ENCODE measurements at places on chromosomes 2 and 18. TPM values are rescaled to one million over a fixed set of nuclear protein-coding genes. Genes with fewer than 3 reads are reported as not detected.

CFC1 gene
- not detected for total RNA-seq

TM4SF20 gene
- total RNA-seq, result not detected

PROKR1 gene
- 6.9 TPM for total RNA-seq

TRABD2A gene
- total RNA-seq, result 2.9 TPM

KATNAL2 gene
- total RNA-seq, result 10.0 TPM

RIT2 gene
- total RNA-seq, result not detected

DNA sequence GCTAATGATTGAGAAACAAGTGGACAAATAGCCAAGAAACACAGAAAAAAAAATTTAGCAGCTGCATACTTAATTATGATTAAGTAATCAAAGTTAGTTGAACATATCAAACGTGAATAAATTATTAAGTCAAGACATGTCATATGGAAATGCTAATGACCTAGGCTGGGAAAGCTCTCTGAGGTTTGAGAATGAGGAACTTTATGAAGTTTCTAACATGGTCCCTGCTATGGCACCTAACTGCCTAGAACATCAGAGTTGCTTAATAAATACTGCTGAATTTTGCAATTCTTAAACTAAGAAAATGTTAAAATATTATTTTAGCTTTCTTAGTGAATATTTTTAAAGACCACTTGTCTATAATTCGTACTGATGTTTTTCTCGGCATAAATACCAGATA is 99.8 kb downstream of the AFF3 start:
- DNase-seq, result no peak

DNA sequence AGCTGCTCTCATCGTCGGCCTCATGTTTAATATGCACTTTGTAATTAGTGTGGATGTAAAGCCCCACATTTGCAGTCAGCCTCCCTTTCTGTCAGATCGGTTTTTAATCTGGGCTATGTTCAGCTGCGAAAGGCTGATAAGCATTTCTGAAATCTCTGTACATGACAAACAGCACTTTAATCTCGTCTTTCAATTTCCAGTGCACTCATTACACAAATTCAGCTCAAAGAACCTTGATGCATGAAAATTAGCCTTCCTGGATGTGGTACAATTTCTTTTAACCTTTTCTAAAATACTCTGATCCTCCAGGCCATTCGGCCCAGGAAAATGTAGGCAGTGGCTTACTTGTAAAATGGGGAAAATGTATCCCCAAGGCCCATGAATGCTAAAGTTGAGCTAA is 265.1 kb downstream of the RND3 start:
- DNase-seq, result no peak

DNA sequence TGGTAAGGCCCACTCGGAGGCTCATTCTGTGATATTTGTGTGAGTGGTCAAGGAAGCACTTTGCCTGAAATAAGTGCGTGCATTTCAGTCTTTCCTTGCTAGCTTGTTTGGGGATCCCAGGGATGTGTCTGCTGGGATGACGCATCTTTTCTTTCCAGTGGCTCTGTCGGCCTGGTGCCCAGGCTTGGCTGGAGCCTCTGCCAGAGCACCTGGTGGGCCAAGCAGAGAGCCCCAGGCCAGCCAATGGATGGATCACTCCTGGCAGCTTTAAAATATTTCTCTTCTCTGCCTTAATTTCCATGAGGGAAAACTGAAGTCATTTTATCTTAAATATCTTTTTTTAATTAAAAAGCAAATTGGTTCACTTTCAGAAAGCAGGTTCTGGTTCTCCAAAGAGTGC is 501.8 kb upstream of the HS6ST1 start:
- no peak for DNase-seq

DNA sequence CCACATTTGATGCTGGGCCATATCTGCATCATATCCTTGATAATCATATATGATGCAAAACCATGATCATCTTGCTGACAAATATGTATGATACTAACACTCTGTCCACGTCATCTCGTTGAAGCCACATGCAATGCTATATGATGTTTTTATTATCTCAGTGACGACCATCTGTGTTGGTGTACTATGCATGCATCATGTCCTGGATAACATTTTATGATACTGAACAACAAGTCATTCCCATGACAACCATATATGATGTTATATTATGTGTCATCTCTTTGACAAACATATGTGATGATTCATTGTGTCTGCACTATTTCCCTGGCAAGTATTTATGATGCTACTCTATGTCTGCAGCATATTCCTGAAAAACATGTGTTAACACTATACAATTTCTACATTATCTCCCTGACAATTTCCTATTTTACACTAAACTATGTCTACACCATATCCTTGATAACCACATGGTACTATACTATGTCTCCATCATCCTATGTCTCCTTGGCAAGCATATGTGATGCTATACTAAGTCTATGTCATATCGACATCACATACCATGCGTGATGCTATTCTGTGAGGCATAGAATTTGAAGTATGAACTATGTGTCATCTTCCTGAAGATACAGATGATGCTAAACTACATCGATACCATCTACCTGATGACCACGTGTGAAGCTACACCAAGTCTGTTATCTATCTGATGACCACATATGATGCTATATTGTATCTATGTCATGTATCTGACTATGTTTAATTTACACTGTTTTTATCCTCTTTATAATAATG is 37.0 kb downstream of the DAW1 start:
- DNase-seq, result no peak

DNA sequence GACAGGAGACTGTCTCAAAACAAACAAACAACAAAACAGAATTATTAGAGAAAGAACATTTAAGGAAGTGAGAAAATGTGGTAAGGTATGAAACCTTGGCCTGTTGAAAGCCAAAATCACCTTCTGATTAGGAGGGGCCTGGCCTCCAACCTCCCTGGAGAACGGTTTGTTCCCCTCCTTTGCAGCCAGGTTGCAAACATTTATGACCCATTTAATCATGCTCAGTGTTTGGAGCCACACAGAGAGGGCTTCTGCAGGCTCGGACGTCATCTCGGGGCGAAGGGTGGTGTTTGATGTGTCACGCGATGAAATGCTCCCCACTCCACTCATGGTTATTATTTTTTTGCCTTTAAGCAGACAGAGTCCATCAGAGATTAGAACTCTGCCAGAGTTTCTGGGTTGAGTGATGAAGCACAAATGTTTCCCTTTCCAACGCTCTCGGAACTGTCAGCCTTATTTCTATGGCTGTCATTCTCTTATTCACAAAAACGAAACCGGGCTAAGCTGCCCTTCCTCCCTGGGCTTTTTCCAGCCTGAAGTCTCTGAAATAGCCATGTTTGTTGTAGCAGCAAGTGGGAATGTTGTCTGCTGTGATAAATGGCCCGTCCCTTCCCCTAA is 33.6 kb upstream of the ROCK2 start:
- DNase-seq, result no peak

DNA sequence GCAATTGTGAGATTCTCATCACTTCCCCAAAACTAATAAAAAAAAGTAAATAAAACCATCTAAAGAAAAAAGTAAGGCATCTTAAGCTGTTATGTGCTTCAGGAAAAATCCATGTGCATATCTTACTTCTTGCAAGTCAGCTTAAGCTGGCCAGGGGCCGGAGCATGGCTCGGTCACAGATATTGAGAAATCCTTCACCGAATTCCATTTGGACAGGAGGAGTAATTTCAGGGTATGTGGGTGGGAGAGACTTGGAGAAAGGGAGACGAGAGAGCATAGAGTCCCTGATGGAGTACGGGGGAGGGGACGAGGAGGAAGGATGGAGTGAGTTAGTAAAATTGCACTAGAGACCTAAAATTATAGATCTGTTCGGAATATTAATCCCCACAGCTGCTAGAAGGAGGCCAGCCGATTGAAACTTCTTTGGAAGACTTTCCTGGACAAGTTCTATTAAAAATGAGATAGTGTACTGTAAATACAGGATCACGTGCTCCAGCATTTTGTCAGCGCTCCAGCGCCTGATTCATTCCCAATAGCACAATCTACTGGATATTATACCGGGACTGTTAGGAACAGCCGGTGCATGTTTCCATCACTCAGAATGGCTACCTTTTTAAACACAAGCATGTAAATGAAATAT is 438.5 kb downstream of the ZNF516 start:
- DNase-seq, result no peak

GRCh38 chr2:211128287-211128686 is 571.9 kb downstream of the CPS1 start:
- DNase-seq, result no peak

DNA sequence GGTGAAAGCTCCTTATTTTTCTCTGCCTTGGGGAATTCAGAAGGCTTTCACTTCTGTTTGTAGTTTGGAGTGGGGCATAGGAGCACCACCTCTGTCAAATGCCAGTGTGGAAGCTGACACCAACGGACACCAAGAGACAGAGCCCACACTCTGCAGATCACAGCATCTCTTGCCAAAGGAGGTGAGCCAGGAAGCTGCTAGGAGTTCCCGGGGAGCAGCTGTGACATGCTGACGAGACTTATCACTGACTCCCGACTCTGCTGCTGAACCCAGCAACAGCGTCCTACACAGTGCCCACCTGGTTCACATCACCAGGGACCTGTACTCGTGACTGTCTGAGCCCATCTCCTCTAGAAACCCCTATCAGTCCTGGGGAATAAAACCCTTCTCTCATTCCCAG is 8.1 kb downstream of the TEX51 start:
- DNase-seq, result no peak

DNA sequence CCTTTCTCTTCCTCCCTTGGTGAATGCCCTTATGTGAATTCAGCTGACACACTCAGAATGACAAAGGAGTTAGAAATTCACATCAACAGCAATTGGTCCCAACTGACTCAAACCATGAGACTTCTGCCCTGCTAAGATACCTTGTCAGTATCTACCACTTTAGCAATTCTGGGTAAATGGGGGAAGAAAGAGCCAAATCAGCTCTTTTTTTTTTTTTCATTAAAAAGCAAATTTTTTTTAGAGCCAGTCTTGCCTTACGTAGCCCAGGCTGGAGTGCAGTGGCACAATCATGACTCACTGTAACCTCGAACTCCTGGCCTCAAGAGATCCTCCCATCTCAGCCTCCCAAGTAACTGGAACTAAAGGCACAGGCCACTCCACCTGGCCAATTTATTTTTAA is 1.7 kb upstream of the PPP4R1 start:
- DNase-seq, result no peak

- no peak for DNase-seq
These were observed 69.9 kb upstream of the FZD5 start for GRCh38 chr2:207839575-207839974.

- no peak for DNase-seq
These were observed 23.6 kb downstream of the ZEB2 start for GRCh38 chr2:144496092-144496976.

GRCh38 chr2:95301186-95301585 is 4.0 kb downstream of the KCNIP3 start:
- no peak for DNase-seq

DNA sequence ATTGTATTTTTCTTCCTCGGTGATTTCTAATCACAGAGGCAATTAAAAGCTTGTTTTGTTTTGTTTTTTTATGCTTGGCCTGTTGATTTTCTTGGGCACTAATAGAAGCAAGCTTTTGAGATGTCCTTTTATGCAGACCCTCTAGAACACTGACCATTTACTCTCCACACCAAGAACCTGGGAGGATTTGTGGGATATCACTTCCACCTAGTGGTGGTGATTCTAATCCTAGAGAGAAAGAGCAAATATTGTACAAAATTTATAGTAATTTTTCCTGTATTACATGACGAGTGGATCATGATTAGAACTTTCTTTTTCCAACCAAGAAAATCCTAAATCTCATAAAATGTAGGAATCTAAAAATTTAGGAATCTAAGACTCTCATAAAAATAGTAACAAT is 23.4 kb downstream of the NEMP2 start:
- peak; percentile 72 for DNase-seq

GRCh38 chr18:8785261-8785660 is 79.9 kb downstream of the MTCL1 start:
- DNase-seq, result no peak

DNA sequence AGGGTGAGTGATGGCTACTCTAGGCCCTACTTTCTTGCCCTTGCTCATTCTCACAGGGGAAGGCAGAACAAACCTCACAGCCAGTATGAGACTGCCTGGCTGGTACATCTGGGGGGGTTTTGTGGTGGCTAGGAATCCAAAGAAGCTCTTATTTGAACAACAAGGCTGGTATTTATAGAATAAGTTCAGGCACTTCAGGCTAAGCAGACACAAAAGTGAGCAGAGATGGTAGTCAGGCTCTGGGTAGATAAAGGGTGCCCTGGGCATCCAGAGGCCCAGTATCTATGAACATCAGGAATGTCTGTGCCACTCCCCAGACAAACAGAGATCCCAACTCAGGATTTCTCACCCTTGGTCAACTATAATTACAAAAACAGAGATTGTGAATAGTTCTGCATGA is 57.2 kb upstream of the RTN4 start:
- peak; percentile 47 for DNase-seq

DNA sequence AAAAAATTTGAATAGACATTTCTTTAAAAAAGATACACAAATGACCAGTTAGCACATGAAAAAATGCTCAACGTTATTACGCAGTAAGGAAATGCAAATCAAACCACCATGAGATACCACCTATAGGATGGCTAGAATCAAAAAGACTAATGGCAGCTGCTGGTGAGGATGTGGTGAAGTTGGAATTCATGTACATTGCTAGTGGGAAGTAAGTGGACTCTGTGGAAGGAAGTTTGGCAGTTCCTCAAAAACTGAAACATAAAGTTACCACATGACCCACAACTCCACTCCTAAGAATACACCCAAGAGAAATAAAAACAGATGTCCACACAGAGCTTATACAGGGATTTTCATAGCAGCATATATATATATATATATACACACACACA is 51.2 kb downstream of the MBP start:
- no peak for DNase-seq

DNA sequence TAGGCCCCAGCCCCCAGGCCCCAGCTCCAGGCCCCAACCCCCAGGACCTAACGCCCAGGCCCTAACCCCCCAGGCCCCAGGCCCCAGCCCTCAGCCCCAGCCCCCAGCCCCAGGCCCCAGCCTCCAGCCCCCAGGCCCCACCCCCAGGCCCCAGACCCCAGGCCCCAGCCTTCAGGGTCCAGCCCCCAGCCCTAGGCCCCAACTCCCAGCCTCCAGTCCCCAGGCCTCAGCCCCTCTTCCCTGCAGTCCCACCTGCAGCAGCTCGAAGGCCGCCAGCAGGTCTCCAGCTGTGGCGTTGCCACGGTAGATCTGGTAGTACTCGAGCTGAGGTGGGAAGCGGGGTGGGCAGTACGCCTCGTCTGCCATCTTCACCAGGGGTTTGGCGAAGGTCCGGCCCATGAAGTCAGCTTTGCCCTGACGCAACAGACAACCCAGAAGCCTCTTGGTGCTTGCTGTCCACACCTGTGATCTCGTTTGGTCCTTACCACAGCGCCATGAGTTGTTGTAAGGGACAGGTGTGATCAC is 3.6 kb downstream of the OTOF start:
- no peak for DNase-seq

DNA sequence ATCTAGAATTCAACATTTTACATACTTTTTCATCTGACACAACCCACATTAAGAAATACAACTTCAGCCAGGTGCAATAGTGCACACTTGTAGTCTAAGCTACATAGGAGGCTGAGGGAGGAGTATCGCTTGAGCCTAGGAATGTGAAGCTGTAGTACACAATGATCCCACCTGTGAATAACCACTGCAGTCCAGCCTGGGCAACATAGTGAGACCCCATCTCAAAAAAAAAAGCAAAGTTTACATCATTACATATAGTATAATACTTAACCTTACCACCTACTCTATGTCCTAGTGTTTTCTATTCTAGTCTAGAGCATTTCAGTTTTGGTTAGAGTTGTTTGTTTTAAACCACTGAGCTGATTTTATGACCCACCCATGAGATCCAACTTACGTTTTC is 86.5 kb upstream of the FAM117B start:
- no peak for DNase-seq

All from SK-MEL-5 (cell line).